ENCODE measurements at places on chromosomes 4 and X.

GRCh38 chr4:186554539-186554913 lies 841 bp downstream of the MTNR1A start:
- DNase-seq, result no peak

DNA sequence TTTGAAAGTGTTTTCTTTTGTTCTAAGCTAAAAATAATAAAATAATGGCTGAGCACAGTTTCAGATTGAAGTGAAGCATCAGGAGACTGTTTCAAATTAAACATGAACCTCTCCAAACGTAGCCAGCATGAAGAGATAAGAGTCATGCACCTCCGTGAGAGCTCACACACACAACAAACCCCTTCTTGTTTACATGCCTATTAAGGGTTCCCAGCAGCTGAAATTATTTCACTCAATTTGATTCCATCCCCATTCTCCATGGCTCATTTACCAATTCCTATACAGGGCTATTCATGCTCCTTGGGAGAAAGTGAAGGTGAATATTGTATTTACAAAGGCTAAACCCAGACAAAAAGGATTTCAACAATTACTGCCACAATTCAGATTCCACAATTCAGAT lies 954.1 kb upstream of the INTU start:
- no peak for DNase-seq

GRCh38 chrX:46637938-46638337 lies 64.4 kb downstream of the CHST7 start:
- DNase-seq, result no peak

- no peak for DNase-seq
Observed at GRCh38 chr4:10074076-10074766, 42.4 kb downstream of the WDR1 start.

DNA sequence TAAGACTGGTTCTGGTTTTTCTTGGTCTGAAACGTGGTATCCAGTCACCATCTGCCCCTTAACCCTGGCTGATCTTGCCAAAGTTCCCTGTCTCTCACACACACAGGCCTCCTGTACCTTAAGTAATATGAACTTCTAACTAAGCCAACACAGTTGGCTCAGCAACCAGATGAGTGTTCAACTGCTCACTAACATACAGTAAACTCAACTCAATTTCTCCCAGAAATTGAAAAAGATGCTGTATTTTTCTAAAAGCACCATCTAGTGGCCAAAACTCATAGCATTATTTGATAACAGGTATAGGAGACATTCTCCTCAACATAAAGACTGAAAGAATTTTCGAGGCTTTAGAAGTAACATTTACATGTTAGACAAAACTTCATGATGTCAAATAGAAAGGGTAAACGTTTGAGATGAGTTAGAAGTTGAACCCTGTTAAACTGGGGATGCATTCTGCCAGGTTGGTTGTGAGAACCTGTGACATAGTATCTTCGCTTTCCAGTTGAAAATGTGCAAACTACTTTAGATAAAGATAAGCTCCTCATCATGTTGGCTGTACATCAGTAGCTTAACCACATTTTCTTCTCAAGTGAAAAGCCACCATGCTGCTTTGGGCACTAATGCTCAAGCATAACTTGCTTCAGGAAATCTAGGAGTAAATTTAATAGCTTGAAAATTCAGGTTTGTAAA lies 31.2 kb downstream of the CCNI start:
- no peak for DNase-seq

DNA sequence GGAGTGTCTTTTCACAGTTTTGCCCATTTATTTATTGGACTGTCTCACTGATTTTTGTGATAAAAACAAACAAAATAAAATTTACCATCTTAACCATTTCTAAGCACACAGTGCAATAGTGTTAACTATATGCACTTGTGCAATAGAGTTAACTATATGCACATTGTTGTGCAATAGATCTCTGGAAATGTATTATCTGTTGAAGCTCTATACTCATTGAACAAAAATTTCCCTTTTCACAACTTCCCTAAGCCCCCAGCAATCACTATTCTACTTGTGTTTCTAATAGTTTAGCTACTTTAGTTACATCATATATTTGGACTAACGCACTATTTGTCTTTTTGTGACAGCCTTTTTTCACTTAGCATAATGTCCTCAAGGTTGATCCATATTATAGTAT lies 59.7 kb upstream of the BEX4 start:
- DNase-seq, result no peak

DNA sequence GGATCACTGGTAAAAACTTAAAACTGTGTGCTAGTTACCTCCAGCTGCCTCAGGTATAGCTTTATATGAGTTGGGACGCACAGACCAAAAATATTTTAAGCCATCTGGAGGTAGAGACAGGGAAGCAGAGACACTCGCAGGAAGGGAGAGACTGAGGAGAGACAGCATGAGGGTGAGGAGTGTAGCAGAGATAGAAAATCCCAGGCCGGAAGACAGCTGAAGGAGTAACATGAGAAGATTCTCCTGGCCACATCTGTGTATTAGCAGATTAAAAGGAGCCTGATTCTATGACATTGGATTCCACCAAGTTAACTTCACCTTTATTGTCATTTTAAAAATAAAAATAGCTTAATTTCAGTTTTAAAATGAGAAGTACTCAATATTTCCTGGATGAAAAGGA lies 84.3 kb downstream of the PDLIM5 start:
- DNase-seq, result no peak

GRCh38 chrX:13752646-13753045 lies 18.1 kb downstream of the OFD1 start:
- no peak for DNase-seq

- DNase-seq, result no peak
Observed at GRCh38 chr4:57342411-57342810, 232.2 kb upstream of the IGFBP7 start.

GRCh38 chr4:189502841-189503435 lies 437.7 kb upstream of the FRG1 start:
- no peak for DNase-seq

DNA sequence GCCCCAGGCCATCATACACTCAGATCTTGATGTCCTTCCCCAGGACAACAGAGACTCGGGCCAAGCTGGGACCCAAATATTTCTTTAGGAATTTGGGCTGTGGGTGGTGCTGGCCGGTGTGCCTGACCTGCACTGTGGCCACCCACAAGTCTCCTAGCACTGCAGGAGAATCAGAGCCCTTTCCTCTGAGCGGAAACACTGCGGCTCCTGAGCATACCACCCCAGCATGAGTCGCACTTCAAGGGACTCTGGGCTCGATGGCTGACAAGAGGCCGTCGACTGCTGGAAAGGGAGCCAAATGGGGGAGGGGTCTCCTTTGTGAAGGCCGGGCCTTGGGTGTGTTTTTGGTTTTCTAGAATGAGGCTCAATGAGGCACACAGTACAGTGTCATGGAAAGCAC lies 13.0 kb upstream of the IRAK1 start:
- DNase-seq, result no peak

DNA sequence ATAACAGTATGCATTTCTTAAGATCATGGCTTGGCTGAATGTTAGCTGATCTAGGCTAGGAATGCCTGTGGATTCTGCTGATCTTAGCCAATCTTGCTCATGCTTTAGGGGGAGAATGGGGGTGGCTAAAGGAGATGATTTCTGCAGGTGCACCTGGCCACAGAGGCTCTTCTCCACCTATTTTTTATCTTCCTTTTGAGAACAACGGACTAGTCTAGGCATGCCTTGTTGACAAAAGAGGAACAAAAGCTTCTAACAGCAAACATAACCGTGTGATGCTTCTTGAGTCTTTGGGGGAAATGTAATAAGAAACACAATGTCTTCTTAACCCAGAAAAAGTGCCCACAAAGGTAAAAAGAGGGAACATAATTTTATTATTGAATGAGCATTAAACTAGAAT lies 743.5 kb downstream of the ARAP2 start:
- no peak for DNase-seq

- no peak for DNase-seq
Observed at GRCh38 chr4:185585211-185585610, 49.9 kb upstream of the PDLIM3 start.

DNA sequence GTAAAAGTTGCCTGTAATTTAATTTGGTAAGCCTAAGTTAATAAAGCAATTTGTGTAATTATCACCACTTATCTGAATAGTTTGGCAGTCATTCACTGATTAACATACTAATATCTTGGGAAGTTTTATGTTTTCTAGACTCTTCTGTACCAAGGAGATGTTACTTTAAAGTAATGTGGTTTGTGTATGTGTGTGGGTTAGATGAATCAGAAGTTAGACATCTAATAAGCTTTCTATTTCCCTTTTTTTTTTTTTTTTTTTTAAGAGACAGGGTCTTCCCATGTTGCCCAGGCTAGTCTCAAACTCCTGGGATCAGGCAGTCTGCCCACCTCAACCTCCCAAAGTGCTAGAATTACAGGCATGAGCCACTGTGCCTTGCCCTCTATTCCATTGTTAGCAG lies 5.3 kb downstream of the SLAIN2 start:
- no peak for DNase-seq

DNA sequence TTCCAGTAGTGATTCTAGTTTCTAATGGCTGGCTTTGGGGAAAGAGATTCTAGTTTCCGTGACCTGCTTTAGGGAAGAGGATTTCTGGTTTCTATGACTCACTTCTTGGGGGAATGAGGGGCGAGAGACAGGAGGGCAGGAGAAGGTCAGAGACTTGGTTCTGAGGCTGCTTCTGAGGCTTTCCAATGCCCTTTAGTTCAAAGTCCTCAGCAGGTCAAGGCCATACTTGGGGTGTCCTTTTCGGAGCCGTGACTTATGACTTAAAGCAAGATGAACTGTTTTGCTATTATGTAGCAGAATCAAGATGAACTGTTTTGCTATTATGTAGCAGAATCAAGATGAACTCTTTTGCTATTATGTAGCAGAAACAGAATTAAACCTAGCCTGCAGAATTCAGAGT lies 52.2 kb upstream of the TLR3 start:
- no peak for DNase-seq

DNA sequence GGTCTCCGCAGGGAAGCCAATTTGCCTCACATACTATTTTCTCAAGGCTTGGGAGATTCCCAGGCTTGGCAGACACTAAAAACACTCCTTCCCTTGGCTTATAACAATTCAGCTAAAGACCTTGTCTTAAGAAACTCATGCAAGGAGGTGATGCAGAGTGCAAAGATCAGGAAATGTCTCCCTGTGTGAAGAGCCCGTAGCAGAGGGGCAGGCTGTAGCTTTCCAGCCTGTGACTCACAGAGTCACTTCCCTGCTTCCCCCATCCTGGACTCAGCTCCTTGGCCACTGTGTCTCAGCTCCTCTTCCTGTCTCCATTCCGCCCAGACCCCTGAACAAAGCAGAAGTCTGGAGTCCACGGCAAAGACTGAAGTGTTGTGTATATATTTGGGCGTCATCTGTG lies 56.1 kb downstream of the KDR start:
- no peak for DNase-seq

Measured in activated T-helper 1 cell treated with Interleukin-2 at 50 U/mL for 16 hours (primary cell).